Activated CD8-positive, alpha-beta memory T cell treated with anti-CD3 and anti-CD28 coated beads, Interleukin-2, amount 10 ng/mL, durations not matched to agents 7 days and 5 days (primary cell): ENCODE measurements at places on chromosomes 5 and 9. TPM values are rescaled to one million over a fixed set of nuclear protein-coding genes. Genes with fewer than 3 reads are reported as not detected.

DNA sequence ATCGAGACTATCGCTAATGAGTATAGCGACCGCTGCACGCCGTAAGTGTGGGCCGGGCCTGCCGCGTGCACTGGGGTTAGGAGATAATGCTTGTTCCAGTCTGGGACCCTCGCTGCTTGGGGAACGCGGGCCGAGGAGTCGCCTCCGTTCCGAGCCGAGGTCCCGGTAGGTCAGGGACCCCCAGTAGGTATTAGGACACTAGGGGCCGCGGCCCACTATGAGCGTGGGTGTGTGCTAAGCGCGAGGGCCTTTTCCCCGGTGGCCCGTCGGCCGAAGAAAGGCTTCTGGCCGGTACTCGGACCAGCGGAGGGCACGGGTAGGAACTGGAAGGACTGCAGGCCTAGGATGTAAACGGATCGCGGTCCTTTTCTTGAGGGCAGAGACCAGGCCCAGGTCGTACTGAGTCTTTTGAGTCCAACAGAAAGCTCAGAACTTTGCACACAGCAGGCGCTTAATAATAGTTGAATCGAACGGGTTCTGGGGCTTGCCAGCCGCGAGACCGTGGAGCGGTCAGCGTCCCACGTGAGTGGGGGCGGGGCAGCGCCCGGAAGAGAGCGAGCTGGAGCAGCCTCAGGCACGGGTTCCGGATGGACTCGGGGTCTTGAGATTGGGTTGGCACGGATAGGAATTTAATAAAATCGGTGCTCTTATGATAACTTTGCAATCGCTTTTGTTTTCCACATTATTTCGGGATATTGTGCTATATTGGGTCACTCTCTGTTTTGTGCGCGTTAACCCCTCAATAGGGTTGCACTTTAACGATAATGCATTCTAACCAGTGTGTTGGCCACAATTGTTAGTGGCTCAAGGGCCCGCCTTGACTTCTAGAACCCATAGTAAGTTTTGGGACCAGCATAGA lies 733 bp downstream of the HSPA4 start:
- DNase-seq = peak; percentile 82

DNA sequence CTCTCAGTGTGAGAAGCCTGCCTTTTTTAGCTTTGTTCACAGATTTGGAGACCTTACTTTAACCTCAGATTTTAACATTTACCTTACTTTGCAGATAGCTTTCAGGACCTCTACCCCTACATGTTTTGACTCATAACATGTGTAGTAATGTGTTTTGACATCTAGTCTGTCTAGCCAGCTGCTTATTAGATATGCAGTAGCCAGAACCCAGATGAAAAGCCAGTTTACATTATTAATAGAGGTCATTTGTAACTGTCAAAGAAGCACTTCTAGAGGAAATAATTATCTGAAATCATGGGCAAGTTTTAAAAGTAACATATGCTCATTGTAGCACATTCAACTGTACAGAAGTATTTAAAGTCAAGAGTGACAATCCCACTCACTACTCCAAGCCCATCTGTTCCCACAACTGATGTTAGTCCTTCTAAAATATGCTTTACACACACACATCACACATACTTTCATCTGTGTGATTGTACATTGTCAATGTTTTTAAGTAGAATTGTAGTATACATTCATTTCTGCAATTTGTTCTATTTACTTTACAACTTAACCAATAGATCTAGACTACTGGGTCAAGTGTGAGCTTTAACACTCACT lies 71.8 kb upstream of the NIPAL4 start:
- no peak for DNase-seq

DNA sequence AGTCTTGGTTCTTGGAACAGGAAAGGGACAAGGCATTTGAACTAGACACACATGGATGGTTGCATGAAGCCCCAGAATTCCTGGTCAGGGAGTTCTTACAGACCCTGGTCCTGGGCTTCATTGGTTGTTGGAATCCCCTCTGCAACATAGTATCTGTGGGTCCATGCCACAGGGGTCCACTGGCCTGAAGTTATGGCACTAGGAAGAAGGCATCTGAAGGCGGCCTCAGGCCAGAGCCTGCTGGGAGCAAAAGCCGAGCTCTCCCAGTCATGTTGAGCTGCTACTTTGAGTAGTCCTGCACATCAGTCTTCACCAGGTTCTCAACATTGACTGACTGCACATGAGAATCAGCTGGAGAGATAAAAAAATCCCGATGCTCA lies 71.1 kb upstream of the PITX1 start:
- DNase-seq = no peak

DNA sequence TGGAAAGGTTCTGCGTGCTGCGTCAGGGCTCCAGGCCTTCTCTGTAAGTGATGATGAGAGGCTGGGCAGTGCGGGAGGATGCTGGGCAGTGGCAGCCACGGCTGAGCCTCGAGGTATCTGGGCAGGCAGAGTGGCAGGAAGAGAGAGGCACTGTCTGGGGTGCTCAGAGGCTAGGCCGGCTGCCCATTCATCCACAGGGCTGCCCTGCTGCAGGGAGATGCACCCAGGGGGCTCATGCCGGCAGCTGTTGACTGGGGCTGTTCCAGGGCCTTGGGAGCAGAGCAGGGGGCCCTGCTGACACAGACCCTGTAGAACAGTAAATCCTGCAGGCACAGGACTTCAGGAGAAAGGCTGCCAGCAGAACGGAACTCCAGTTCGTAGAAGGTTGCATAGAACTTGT lies 88.8 kb downstream of the BOD1 start:
- DNase-seq = no peak

- DNase-seq = no peak
Observed at GRCh38 chr9:112021742-112022141, 125.1 kb downstream of the UGCG start.

OBP2B gene
- not detected for total RNA-seq

IFNK gene
- total RNA-seq = not detected
